T-cell (primary cell): ENCODE measurements at places on chromosomes 1 and 21. TPM values are rescaled to one million over a fixed set of nuclear protein-coding genes. Genes with fewer than 3 reads are reported as not detected.

- no peak for DNase-seq
Measured at GRCh38 chr1:154879038-154879421, 8.9 kb upstream of the KCNN3 start.

- DNase-seq: peak; percentile 55
Measured at GRCh38 chr21:41895643-41896493, 16.7 kb upstream of the PRDM15 start.

DNA sequence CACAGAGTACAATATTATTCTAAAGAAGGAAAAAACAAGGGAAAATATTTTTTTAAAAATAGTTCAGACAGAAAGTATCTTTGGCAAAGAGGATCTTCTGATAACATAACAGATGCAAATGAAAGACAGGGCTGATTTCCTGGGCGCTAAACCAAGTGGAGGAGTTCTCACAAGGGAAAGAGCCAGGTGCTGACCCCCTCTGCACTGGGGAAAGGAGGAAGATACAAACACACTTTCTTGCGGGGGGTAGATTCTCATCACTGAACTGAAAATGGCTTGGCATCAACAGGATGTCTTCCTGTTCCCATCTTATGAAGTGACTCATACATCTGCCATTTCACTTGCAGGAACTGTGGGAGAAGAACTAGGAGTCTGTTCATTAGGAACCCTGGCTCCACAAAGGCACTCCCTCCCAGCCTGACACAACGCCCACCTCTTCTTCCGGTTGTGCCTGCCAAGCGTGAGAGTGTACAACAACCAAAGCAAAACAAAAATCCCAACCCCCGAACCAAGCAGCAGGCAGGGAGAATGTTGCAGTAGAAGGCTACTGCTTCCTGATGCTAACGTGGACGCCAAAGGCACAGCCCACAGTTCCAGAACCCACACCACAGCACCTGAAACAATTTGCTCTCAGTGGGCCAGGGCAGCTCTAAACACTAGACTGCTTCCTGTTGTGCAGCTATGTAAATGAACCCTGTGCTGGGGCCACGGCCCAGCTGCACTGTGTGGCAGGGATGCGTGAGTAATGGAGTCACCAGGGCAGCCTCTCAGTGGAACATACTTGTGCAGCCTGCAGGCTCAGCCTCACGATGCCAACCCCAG, 51.0 kb downstream of the GADD45A start:
- DNase-seq: peak; percentile 6

- no peak for DNase-seq
Measured at GRCh38 chr1:85317560-85317959, 41.1 kb upstream of the BCL10 start.

- no peak for DNase-seq
Measured at GRCh38 chr21:46222436-46223116, 6.0 kb downstream of the LSS start.

- no peak for DNase-seq
Measured at GRCh38 chr1:21564521-21565095, 55.4 kb downstream of the ALPL start.

FAM167B gene
- 0.65 TPM for total RNA-seq

TMEM200B gene
- not detected for total RNA-seq

AADACL3 gene
- total RNA-seq: not detected

KRTAP7-1 gene
- total RNA-seq: not detected

GRHL3 gene
- total RNA-seq: not detected

KDF1 gene
- total RNA-seq: 2.3 TPM
